ENCODE measurements at places on chromosomes 4 and X.

DNA sequence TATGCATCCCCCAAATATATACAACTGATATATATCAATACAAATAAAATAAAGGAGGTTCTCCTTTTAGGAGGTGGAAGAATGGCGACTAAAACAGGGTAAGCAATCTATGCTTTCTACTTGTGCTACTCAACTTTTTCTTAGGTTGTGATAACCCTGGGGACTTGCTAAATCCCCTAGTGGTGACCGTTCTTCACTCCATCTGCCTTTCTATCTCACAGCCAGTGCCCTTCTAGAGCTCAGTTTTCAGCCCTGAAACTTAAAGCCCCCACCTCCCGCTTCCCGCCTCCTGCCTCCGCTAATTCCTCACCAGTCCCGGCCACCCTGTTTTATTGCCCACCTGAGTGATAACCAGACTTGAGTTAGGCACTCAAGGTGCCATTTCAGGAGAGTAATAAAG is 15.5 kb upstream of the ESX1 start:
- DNase-seq: no peak

GRCh38 chr4:123471655-123472369 is 75.2 kb downstream of the SPRY1 start:
- DNase-seq: no peak

DNA sequence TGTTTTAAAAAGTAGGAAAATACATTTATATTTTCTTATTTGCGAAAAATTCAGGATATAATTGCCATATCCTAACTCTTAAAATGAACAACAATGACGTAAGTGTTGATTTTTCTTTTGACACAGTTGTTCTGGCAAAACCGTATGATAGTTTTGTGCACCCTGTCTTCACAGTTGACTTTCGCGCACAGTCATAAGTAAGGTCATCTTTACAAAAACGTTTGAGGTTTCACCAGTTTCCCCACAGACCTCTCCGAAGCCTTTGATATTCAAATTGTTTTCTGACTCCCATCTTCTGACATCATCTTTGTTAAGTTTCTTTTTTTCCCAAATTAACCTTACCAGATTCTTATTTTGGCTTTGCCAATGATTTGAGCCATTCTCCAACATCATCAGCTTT is 48.1 kb upstream of the ATXN3L start:
- no peak for DNase-seq

DNA sequence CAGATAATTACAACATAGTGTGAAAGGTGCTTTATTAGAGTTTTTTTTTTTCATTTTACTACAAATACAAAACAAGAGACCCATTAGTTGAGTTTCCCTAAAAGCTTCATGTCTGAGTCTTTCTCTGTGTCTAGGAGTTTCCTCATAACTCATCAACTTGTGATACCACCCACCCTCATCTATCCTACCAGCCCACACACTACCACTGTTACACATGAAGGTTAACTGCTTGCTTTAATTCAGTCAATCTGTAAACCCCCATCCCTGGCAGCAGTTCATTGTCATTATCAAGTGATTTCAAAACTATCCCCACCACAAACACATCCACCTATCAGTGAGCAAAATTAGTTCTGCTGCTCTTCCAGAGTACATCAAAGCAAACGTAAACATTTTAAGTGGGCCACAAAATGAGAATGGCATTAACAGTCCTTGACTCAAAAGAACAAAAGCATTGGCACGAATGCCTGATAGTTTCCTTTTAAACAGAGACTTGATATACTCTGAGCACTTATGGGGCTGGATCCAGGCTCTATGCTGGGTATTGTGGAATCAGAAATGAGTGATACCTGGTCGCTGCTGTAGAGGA is 331.6 kb upstream of the FAM241A start:
- DNase-seq: no peak

GRCh38 chr4:165418073-165418472 is 39.3 kb downstream of the CPE start:
- DNase-seq: no peak

DNA sequence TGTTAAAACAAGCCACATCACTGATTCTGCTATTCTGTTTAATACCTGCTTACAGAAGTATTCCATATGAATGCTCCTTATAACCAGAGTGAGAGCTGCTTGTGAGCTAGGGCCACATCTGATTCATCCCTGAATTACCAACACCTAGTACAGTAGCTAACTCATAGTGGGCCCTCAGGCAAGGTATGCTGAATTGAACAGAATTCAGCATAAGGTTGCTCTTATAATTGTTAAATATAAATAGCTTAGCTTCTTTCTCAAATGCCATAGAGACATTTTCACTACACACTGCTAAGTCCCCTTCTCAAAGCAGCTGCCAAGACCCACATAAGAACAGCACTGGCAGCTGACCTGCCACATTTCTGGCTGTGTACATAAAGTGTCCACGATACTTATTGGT is 27.0 kb upstream of the MCF2 start:
- DNase-seq: no peak

GRCh38 chr4:175087145-175087544 is 169.0 kb downstream of the ADAM29 start:
- no peak for DNase-seq

DNA sequence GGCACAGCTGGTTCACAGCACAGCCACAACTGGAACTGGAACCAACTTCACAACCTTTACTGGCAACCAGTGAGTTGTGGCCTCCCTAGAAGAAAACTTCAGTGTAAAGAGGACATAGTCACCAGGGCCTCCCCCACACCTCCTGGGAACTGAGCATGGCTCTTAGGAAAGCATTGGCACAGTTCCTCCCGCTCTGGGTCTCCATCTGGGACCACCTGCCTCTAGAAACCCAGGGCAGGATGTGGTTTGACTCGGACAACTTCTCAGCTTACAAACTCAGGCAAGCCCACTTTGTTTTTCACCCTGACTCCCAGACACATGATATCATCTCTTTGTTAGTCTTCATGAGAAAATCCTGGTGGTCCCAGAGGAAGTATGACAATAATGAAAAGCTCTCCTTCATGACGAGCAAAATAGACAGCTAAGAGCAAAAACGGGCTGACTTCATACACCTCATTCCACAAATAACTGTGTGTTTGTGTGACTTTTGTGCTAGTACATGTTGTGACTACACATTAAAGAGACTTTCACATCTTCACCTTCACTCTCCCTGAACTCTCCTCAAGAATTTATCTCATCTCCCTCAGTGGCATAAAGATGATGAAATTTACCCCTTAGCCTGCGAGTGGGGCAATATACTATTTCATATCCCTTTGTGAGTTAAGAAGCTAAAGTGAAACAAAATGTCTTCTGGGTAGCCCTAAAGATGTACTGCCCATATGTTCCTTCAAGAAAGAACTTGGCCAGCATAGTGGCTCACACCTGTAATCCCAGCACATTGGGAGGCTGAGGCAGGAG is 75.4 kb downstream of the SH3KBP1 start:
- no peak for DNase-seq

GRCh38 chrX:129698150-129698549 is 40.6 kb upstream of the XPNPEP2 start:
- no peak for DNase-seq

- DNase-seq: no peak
These were observed 1.4 kb downstream of the TMA16 start for GRCh38 chr4:163495900-163496299.

GRCh38 chr4:118732591-118733330 is 47.6 kb downstream of the METTL14 start:
- DNase-seq: no peak

GRCh38 chr4:87179751-87180150 is 40.7 kb downstream of the KLHL8 start:
- no peak for DNase-seq

Measured in Right ventricle myocardium superior (tissue), 1 donor.